ELF-1 (cell line): ENCODE measurements at places on chromosomes 12 and 14.
A peak's percentile ranks its signal among the peaks of the same experiment; 100 is the strongest.

DNA sequence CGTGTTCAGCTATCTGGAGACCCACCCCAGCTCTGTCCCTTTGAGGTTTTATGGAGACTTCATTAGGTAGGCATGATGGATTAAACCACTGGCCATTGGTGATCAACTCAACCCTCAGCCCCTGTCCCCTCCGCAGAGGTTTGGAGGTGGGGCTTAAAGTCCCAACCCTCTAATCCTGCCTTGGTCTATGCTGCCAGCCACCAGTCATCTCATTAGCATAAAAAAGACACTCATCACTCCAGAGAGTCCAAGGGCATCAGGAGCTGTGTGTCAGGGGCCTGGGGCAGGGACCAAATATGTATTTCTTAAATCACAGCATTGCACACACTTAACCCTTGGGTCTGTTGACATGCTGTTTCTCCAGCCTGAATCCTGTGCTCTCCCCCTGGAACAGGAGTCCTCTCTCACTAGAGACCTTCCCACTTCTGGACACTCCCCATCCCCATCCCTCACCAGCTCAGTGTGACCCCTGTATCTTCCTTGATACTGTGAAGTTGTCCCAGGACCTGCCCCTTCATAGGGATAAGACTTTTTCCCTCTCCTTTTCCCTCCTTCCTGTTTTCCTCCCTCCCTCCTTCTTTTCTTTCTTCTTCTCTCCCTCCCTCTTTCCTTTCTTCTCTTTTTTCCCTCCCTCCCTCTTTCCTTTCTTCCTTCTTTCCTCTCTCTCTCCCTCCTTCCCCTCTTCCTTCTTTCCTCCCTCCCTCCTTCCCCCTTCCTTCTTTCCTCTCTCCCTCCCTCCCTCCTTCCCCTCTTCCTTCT lies 54.7 kb upstream of the CLMN start:
- DNase-seq, result no peak

GRCh38 chr12:18242380-18243089 lies 18.8 kb upstream of the PIK3C2G start:
- DNase-seq, result no peak

DNA sequence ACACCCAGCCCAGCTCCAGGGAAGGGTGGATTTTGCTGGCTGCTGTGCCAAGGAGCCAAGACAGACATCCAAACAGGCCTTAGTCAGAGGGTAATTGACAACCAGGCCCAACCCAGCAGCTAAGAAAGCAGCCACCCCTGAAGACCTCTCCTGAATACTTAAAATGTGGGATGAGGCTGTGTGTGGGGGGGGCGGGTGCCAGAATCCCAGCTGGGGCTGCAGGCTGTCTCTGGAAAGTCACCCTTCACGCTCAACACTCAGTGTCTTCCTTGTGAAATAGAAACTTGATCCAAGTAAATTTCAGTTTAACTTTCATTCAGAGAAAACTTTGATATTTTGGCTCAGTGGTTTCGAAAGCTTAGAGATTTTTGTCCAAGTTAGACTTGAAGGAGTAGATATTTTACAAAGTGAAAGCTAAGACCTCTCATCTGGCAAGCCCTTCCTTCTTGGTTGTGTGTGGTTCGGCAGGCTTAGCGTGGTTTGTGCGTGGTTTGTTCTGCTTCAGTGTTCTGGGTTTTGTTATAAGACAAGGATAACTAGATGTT lies 5.1 kb downstream of the PAPLN start:
- DNase-seq, result no peak

DNA sequence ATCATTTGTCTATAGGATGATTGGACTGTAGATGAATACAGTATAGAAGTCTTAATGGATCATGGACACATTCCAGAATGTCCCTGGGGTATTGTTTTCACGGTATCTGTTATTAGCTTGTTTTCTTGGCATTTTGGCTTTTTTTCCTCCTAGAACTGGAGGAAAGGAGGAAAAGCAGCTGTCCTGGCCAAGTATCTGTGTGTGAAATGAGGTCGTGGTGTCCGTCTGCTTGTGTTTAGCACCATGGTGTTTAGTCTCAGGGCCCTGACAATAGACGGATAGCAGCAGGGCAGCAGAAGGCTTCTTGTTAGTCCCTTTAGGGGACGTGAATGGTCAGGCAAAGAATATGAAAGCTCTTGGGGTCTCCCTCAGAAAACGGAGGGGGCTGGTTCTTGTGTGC lies 21.2 kb downstream of the FGF6 start:
- no peak for DNase-seq

GRCh38 chr12:9992296-9992695 lies 6.6 kb downstream of the CLEC1B start:
- no peak for DNase-seq

- no peak for DNase-seq
These were observed 93.1 kb downstream of the RMST start for GRCh38 chr12:97555547-97556187.

DNA sequence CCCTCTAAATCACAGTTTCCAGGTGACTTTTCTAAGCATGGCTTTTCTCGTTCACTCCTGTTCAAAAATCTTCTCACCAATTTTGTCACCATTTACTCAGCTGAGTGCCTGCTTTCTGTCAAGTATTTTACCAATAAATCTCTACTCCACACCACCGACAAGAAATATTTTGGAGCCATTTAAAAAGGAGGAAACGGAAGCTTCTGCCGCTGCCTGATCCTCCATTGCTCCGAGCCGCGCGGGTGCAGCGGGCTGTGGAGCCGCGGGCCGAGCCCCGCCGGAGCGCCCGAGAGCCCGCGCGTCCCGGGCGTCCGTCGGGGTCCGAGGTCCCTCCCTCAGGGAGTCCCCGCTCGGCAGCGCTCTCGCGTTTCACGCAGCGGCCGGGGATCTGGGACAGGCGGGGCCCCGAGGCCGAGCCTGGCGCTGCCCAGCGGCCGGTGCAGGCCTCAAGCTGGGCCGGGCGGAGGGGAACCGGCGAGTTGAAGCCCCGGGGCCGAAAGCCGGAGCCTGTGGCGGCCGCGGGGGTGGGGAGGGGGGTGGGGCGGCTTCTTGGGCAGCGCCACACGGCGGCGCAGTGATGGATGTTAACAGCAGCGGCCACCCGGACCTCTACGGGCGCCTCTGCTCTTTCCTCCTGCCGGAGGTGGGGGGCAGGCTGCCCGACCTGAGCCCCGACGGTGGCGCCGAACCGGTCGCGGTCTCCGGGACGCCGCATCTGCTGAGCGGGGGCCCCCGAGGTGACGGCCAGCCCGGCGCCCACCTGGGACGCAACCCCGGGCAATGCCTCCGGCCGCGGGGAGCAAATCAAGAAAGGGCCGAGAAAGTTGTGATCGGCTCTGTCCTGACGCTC lies 1.1 kb upstream of the HEBP1 start:
- DNase-seq, result peak; percentile 61

- DNase-seq, result no peak
These were observed 123.1 kb downstream of the ZFP36L1 start for GRCh38 chr14:68669603-68670358.

DNA sequence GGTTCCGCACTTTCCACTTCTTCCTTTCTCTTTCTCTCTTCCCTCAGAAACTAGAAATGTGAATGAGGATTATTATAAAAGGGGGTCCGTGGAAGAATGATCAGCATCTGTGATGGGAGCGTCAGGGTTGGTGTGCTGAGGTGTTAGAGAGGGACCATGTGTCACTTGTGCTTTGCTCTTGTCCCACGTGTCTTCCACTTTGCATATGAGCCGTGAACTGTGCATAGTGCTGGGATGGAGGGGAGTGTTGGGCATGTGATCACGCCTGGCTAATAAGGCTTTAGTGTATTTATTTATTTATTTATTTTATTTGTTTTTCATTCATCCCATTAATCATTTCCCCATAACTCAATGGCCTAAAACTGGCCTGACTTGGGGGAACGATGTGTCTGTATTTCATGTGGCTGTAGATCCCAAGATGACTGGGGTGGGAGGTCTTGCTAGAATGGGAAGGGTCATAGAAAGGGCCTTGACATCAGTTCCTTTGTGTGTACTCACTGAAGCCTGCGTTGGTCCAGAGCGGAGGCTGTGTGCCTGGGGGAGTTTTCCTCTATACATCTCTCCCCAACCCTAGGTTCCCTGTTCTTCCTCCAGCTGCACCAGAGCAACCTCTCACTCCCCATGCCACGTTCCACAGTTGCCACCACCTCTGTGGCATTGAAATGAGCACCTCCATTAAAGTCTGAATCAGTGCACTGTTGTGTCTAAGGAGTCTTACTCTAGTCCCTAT lies 4.6 kb upstream of the ATN1 start:
- no peak for DNase-seq

GRCh38 chr14:93103392-93104080 lies 12.2 kb downstream of the ITPK1 start:
- no peak for DNase-seq

- peak; percentile 82 for DNase-seq
These were observed 1.4 kb upstream of the DIO3 start for GRCh38 chr14:101559624-101560533.

DNA sequence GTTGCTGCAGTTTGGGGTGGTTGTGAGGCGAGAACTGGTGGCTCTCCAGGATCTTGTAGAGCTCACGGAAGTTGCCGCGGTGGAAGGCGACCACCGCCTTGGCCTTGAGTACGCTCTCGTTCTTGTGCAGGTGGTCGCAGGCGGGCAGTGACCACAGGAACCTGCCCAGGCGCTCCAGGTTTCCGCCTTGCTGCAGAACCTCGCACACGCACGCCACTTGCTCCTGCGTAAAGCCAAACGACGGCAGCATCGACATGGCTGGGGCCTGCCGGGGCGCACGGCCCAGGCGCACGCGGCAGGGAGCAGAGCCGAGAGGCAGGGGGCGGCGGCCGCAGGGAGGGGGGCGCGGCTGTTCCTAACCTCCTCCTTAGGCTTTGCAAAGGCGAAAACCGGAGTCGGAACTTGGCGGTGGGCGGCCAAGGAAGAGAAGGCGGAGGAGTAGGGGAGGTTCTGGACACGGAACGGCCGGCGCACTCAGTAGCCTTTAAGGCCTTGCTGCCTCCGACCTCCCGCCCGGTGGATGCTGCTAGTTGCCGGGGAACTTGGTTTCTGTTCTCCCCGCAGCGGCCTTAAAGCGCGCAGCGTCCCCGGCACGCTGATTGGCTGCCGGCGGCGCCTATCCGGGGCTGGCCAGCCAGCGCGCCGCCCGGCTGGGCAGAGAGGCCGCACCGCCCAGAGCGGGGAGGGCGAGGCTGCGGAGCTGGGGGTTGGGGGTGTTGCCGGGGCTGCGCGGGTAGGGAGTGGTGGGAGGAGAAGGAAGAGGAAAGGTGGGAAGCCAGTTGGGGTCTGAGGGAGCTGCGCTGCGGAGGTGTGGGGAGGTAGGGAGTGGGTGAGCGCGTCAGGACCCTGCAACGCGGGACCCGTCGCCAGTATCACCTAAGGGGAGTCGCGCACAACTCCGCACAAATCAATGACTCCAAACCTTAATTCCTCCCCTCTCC lies at the start of gene SIX1:
TSS of gene SIX1 (minus strand) at position 544 of the 941 bp plus-strand sequence. CDS start at position 256, 288 bp downstream.
- DNase-seq, result peak; percentile 92

- DNase-seq, result no peak
These were observed 25.0 kb downstream of the HECTD4 start for GRCh38 chr12:112357214-112357613.

DNA sequence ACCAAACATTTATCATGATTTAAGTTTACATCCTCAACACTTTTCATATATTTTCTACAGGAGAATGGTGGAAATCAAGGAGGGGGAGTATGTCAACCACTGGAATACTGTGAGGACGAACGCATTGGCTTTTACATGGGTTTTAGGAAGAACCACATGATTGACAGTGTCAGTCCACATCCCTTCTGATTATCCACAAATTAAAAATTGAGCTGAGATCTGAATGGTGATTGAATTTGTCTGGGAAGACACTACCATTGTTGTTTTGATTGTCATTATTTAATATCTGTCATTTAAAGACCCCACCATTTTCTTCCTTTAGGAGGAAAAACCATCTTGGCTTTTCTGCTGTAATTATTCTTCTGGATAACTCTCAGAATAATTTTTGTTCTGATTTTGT lies 31.3 kb upstream of the KLRF1 start:
- DNase-seq, result no peak

DNA sequence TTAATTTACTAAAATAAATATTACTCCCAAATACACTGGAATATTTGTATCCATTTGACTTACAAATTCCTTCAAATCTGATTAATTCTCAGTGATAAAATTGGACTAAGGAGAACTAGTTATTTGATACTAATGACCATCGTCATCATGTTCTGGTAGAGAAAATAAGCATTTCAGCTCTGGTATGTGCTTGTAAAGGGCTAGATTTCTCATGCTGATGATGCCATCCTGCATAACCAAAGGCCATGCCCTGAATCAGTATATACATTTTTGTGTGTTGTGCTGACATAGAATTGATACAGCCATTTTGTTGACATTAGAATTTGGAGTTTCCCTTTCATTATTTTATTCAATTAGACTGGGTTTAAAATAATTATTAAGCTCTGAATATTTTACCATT lies 148.9 kb downstream of the PCNX1 start:
- no peak for DNase-seq
